ENCODE measurements at places on chromosomes 5 and 9.

DNA sequence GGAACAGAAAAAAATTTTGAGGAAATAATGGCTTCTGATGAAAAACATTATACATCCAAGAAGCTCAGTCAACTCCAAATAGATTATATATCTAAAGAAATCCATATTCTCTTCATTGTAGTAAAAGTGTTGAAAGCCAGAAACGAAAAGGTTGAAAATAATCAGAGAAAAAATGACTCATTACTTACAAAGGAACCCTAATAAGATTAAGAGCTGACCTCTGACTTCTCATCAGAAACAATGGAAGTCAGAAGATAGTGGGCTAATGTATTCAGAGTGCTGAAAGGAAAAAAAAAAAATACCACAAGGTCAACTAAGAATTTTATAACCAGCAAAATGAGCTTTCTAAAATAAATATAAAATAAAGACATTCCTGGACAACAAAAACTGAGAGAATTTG, 60.0 kb downstream of the HSD17B4 start:
- no peak for DNase-seq

DNA sequence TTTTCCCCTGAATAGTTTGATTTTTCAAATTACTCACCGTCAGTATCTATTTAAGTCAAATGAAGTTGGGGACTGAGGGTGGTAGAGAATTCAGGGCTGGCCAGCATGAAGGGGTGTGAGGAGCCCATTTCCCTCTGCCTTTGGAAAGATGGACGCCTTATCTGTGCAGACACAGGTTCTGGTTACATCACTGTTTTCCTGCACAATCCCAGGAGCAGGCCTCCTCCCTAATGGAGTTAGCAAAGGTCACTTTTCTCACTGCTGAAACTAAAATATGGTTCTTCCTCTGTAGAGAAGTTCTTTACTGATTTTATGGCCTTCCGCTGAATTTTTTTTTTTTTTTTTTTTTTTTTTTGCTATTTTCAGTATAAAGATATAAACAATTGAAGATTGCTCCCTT, 69.1 kb downstream of the FOXD1 start:
- DNase-seq, result no peak

DNA sequence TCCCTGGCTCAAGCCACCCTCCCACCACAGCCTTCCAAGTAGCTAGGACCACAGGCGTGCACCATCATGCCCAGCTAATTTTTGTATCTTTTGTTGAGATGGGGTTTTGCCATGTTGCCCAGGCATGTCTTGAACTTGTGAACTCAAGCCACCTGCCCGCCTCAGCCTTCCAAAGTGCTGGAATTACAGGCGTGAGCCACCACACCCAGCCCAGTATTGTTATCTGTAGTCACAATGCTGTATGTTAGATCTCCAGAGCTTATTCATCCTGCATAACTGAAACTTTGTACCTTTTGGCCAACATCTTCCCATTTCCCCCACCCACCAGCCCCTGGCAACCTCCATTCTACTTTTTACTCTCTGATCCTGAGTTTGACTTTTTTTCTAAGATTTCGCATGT, 37.5 kb downstream of the CREBRF start:
- no peak for DNase-seq

GRCh38 chr5:180395540-180396274, 42.6 kb upstream of the GFPT2 start:
- DNase-seq, result no peak

DNA sequence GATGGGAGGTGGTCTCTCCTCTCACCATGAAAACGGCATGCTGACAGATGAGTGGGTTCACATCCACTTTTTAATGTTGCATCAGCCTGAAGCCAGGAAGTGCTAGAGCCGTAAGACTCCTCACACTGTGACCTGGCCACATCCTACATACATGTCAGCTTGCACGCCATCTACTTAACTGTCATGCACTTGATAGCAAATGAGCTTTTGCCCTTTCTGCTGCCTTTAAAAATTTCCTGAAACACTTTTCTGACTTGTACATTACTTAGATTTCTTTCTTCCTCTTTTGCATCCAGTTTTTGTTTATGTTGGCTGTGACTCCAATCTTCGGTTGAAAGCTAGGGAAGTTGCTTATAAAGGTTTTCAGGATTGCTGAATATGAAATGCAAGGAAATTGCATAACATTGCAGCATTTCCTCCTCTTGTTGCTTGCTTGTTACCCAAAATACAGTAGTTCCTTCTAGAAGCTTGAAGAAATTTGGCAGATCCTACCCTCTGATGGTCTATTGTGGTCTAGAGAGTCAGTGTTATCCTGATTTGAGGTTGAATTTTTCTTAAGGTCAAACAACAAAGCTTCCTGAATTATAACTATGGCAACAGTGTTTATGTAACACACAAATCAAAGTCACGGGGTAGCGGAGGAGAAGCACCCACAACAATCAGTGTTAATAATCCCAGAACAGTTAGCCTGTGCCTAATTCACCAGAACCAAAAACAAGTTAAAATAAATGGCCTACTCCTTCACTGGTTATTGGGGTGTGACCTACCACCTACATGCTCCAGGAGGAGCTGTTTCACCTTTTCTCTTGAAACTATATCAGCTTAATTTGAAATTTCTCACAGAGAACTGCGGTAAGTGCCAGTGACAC, 232.5 kb downstream of the ARHGAP26 start:
- no peak for DNase-seq

DNA sequence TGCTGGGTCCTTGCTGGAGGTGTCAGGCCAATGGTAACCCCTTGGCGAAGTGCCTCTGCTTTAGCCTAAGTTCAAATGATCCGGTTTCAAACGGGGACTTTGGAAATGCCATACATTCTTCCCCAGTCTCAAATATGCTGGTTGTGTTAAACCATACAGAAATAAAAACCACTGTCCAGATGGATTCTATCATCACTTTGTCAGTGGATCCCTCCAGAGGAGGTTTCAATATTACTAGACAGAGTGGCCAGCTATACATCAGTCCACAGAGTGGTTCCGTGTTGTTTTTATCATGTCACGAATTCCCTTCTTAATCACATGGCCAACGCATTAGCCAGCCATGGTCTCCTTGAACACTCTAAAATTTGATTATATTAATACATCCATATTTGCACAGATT, 7.3 kb upstream of the RANBP17 start:
- DNase-seq, result no peak

DNA sequence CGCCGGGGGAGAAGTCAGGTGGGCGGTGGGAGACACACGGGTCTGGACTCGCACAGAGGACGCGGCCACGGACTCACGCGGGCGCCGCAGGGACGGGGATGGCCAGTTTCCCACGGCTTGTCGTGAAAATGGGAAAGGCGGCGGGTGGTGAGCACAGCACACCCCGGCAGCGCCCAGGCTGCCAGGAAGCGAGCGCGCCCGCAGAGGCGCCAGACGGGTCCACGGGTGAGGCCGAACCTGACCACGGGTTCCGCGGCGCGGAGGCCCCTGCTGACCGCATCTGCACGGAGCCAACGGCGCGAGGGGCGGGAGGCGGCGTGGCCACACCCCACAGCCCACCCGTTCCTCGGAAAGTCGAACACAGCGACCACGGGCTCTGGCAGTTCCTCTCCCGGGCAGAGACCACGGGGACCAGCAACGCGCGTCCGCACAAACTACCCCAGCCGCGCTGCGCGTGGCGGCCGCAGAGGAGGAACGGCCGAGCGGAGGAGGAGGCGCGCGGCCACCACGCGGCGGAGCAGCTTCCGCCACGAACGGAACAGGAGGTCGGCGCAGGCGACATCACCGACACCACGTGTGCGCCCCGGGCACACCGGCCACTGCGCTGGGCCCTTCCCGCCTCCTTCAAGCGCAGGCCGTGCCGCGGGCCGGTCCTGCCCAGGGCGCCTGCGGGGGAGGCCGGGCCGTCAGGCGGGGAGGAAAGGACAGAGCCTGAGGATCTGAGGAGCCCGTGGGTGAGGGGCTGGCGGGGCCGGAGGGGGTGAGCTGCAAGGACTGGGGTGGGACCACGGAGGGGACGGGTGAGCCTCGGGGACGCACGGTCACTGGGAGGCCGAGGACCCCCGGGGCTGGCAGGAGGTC, 5.6 kb downstream of the EXD3 start:
- DNase-seq, result no peak

Measured in esophagus muscularis mucosa (tissue), 4 donors.